MG63 (cell line): ENCODE measurements at places on chromosomes 12 and 14. TPM values are rescaled to one million over a fixed set of nuclear protein-coding genes. Genes with fewer than 3 reads are reported as not detected.

- DNase-seq: no peak
These were observed 291.7 kb downstream of the ZFP36L1 start for GRCh38 chr14:68501171-68501570.

GIT2 gene
- total RNA-seq: 14.5 and 20.7 TPM in 2 replicates

DNA sequence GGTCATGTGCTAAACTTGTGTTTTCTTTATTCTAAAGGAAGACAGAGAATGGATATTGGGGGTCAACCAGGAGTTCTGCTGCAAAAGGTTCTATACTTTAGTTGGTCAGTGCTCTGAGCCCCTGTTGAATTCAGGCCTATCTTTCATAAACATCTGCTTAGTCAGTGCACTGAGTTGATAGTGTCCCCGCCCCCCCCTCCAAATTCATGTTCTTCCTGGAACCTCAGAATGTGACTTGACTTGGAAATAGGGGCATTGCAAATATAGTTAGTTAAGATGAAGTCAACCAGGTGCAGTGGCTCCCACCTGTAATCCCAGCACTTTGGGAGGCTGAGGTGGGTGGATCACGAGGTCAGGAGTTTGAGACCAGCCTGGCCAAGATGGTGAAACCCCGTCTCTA is 23.3 kb downstream of the CHST11 start:
- no peak for DNase-seq

DNA sequence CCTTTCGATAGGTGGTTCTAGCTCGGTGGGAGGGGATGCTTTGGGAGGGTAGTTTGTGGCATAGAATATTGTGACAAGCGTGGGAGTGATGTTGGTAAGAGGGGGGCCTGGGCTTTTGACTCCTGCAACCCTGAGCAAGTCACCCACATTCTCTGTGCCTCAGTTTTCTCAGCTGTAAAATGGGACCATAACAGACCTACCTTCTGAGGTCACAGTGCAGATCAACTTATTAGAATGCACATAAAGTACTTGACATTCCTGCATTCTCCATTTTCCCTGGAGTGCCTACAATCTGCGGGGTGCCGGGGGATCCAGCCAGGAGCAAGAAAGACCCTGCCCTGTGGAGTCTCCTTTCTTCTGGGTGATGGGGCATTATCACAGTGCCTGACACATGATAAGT is 63.2 kb downstream of the SLC24A4 start:
- DNase-seq: no peak

GRCh38 chr14:98477935-98478334 is 794.1 kb downstream of the BCL11B start:
- no peak for DNase-seq

SPIC gene
- total RNA-seq: not detected in 2 replicates

DNA sequence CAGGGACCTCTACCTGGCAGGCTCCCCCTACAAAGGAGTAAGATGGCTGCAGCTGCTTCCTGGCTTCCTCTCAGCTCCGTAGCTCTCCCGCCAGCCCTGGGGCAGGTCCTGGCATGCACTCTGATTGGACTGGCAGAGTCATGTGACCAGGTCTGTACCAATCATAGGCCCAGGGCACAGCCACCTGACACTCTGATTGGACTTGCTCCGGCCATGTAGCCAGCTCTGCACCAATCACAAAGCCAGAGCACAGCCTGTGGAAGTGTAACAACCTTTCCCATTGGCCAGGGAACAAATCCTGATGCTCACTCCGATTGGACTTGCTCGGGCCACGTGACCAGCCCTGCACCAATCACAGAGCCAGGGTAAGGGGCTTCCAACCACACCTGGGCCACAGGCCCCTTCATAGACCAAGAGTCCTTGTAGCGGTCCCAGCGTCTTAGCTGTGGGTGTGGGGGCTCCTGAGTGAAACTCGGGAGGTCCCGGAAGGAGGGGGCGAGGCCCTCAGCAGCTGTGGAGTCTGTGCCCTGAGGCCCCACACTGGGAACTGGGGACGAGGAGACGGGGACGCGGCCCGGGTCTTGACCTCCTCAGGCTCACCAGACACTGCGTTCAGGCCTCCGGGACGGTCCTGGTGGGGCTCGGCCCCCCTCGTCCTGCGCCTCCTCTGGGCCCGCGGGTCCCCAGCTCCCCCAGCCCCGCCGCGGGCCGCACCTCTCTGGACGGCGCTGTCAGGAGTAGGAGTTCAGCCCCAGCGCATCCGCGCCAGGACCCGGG is 210.6 kb downstream of the ADGRD1 start:
- no peak for DNase-seq

CATSPERB gene
- not detected in 2 replicates for total RNA-seq

DNA sequence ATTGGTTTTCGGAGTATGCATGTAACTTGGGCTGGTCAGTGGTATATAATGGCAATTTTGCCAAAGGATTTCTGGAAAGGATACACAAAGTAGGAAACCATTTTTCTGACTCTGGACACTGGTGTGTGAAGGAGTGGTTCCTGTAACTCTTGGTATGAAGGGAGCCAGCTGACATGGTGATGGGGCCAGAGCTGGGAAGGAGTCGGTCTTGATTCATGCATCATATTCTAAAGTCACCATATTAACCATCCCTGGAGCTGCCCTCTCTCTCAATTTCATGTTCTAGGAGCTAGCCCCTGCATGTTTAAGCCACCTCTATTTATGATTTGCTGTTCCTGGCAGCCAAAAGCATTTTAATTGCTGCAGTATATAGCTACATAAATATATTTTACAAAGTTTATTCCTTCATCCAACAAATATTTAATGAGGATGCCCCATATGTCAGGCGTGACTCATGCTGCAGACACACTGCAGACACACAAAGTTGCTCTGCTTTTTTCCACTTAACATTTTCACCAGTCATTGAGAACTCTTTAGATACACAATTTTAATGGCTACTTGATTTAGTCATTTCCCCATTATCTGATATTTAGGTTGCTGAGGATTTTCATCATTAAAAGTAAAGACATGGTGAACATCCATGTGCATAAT is 78.7 kb upstream of the PSMC1 start:
- DNase-seq: peak; percentile 28

- peak; percentile 91 for DNase-seq
These were observed 75.3 kb downstream of the ITPK1 start for GRCh38 chr14:93040443-93040842.

- peak; percentile 47 for DNase-seq
These were observed 1.2 kb downstream of the DDIT3 start for GRCh38 chr12:57518920-57519795.

- no peak for DNase-seq
These were observed 146.6 kb downstream of the ANO2 start for GRCh38 chr12:5798242-5799015.

MAGOHB gene
- 39.7 and 42.7 TPM in 2 replicates for total RNA-seq

- peak; percentile 66 for DNase-seq
These were observed 424 bp downstream of the TEDC1 start for GRCh38 chr14:105491366-105491973.

- DNase-seq: no peak
These were observed 139.5 kb upstream of the AMIGO2 start for GRCh38 chr12:47219243-47219642.

DNA sequence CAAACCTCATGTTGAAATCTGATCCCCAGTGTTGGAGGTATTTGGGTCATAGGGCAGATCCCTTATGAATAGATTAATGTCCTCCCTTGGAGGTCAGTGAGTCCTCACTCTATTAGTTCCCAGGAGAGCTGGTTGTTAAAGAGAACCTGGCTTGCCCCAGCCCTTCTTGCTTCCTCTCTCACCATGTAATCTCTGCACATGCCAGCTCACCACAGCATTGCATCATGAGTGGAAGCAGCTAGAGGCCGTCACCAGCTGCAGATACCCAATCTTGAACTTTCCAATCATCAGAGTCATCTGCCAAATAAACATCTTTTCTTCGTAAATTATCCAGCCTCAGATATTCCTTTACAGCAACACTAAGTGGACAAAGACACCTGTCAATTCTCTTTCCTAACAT is 161.8 kb upstream of the IGF1 start:
- no peak for DNase-seq

PSME2 gene
- total RNA-seq: 84.9 and 111 TPM in 2 replicates

DNA sequence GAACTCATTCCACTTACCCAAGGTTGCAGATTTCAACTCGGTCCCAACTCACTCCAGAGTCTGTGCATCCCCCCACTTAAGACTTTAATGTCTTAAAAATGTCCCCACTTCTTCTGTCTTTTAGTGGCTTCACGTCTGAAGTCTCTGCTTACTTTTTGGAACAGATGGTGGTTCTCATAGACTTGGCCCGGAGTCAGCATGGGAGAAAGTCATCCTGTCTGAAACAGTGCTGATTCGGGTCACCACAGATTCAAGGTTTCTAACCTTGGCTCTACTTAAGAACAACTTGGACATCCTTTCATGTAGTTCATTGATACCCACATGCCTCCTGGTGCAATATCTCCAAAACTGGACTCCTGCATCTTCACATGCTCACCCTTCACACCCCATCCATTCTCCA is 26.0 kb downstream of the CHST11 start:
- no peak for DNase-seq

DNA sequence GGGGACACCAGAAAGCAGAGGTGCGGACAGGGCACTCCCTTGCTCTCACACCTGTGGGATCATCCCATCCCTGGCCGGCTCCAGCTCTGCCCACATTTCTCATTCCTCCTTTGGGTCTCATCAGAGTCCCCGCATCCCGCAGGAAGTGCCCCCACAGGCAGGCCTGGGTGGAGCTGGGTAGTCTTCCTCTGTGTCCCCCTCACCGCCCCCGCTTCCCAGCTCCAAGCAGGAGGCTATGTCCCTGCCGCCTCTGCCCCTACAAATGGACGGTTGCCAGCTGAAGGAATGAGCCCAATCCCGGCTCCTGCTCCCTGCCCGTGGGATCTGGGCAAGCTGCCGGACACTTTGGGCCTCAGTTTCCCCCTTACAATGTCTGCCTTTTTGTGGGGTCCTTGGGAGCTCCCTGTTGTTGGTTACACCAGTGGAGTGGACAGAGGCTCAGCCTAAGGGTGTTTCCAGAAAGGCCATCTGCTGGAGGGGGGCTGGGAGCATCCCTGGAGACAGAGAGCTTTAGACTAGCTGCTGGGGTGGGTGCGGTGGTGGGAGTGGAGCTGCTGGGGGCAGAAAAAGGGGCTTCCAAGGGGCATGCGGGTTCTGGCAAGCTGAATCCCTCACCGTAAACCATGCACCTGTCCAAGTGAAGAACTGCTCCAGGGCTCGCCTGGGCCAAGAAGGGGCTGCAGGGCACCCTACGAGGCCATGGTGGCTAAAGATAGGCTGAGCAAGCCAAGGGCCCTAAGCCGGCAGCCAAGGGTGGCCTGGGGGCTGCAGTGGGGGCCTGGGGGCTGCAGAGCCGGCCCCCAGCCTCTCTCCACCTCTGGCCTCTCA is 7.9 kb upstream of the GPR132 start:
- no peak for DNase-seq

SLC25A21 gene
- total RNA-seq: 1.8 and 8.7 TPM in 2 replicates

DNA sequence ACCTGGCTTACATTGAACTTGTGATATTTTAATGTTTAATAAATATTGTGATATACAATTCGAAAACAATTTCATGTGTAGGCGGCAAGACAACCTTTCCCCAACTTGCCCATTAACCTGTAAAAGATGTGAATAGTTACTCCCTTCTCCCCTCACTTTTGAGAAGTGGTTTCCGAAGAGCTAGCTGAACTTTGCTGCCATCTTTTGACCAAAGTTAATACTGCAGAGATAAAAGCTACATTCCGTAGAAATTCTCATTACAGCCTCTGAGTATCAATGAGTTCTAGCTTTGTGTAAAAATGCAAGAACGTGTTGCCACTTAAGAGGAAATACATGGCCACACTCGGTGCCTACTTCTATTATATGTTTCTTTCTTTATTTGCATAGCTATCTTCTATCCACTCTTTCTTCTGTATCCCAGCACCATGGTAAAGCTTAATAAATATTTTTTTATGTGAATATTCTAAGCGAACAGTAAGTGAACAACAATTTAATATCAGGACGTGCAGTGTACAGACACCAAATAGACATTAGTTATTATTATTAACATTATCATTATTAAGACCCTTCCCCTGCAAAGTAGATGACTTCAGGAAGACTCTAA is 105.1 kb upstream of the TMEM260 start:
- DNase-seq: no peak
